ENCODE measurements at places on chromosomes 13 and 19.

DNA sequence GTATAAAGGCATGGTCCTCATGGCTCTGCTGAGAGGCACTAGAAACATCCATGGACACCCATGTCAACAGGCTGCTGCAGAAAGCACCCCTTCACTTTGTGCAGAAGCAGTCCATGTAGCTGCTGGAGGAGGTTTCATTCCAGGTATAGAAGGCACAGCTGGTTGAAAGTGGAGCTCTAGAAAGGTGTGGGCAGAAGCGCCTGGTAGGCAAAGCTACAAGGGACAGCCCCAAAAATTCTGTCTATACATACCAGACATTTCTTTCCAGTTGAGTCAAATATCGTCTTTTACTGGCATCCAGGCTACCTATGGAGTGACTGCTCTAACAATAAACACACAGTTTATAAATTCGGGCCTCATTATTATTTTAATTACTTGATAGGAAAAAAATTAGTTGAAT lies 129.3 kb downstream of the ENOX1 start:
- no peak for DNase-seq

DNA sequence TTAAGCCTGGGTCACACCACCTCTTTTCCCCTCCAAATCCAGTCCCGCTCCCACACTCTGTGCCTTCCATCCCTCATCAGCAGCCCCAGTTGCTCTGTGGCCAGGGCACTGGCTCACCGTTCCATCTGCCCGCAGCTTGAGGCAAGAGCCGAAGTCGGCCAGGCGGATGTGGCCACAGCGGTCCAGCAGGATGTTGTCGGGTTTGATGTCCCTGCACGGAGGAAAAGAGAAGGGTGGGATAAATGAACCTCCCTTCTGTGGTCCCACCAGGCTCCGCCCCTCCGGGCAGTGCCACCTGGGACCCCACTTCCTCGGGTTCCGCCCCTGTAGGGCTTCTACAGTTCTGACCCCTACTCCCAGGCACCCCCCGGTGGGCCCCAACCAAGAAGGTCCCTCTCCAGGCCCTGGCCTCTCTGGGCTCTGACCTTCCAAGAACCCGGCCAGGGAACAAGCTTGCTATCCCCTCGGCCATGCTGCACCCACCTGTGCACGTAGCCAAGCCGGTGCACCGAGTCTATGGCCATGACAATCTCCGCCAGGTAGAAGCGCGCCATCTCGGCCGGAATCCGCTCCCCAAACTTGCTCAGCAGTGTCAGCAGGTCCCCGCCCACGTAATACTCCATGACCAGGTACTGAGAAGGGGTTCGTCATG lies 4.2 kb downstream of the DMPK start:
- DNase-seq: no peak

- no peak for DNase-seq
Measured at GRCh38 chr13:26498656-26499601, 58.6 kb upstream of the WASF3 start.

GRCh38 chr13:98938801-98939200 lies 39.1 kb downstream of the DOCK9 start:
- no peak for DNase-seq

DNA sequence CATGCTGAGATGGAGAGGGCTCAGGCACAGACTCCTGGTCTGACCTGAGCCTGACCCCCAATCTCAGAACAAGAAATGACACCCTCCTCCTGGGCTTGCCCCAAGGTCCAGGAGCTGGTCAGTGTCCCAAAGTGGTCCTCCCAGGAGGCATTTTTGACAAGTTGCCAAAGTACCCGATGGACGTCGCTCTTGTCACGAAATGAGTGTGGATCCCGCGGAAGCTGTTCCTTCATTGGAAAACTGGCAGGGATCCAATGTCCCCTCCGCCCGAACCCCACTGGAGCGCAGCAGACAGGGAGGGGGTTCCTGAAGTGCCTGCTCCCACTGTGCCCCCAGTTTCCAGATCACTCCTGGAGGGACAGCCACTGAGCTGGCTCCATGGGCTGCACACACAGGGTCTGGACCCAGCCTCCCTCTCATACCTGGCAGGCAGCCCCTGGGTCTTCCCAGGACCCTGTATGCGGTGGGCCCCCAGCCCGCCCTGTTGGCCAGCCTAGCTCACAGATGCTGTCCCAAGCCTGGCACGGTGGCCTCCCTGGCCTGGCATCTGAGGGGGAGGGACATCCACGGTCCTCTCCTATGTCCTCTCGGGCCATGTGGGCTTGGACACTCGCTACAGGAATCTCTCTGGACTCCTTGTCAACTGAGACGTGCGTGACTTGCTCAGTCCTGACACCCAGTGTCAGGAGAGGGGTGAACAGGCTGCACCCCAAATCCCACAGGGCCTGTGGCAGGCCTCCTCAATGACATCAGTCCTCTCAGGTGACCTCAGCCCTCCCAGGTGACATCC lies 12.8 kb upstream of the ZNF14 start:
- no peak for DNase-seq

GRCh38 chr13:101989798-101990350 lies 412.0 kb downstream of the FGF14 start:
- no peak for DNase-seq

GRCh38 chr13:110664041-110664440 lies 41.9 kb downstream of the CARS2 start:
- no peak for DNase-seq

DNA sequence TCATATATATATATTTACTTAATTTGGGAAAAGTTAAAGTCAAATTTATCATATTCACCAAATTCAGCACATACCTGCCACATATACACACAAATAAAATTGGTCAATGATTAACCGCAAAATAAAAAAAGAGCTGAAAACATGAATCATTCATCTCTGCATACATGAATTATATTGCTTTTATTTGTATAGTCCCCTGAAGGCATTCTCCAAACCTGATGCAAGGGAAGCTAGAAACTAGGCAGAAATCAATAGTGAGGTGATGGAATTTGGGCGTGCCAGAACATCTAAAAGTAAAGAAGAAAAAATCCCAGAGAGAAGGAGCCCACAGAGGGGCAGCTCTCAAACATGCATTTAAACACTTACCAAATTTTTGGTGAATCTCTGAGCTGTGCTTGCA lies 60.1 kb downstream of the UFM1 start:
- no peak for DNase-seq

DNA sequence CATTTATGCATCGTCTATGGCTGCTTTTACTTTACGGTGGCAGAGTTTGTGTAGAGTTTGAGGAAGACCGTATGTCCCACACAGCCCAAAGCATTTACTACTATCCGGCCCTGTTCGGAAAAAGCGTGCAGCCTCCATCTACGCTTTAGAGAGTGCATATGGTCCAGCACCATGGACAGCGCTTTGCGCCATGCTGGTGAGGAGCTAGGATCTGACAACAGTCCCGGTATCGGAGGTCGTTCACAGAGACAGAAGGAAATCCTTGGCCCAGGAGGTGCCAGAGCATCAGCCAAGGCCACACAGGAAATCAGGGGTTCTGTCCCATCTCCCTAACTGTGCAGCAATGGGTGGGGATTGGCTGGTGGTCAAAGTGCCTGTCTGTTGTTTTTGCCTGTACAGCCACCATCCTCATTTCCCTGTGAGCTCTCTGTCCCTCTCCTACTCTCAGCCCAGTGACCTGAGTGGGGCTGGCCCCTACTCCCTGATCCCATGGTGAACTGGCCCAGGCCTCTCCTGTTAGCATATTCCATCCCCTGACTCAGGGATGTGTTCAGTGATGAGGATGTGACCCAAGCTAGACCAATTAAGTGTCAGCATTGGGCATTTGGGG lies 16.2 kb upstream of the PRODH2 start:
- DNase-seq: no peak

Measured in cerebellum (tissue), 4 donors.